ENCODE measurements at places on chromosomes 7 and 10.

GRCh38 chr7:142739923-142740492 is 9.3 kb upstream of the PRSS1 start:
- no peak for DNase-seq

GRCh38 chr10:22598478-22598877 is 115.9 kb downstream of the PIP4K2A start:
- no peak for DNase-seq

- DNase-seq: peak; percentile 99
Observed at GRCh38 chr10:15084502-15084922, 4.1 kb downstream of the ACBD7 start.

GRCh38 chr7:84704380-84704779 is 482.5 kb downstream of the SEMA3D start:
- no peak for DNase-seq

- no peak for DNase-seq
Observed at GRCh38 chr10:3980660-3981059, 195.7 kb upstream of the KLF6 start.

GRCh38 chr7:115789901-115790300 is 240.7 kb downstream of the TFEC start:
- no peak for DNase-seq

DNA sequence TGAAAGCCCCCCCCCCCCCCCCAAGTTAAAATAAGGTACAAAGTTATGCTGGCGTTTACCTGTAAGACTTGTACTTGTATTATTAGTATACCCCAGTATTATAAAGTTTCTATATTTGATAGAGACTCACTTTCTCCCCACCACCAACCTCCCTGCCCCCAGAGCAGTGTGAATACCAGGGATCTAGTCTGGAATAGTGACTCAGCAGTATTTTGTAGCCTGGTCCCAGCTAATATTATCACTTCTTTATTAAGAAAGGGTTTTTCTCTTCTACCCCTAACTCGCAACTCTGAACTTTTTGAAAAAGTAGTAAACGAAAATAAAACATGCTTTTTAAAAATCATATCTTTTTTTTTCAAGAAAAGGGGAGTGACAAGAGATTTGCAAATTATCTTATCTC is 26.7 kb downstream of the GLI3 start:
- no peak for DNase-seq

GRCh38 chr7:112770051-112770450 is 20.1 kb downstream of the TMEM168 start:
- DNase-seq: no peak

Data from T1000 (cell line).